HFFc6 (cell line): ENCODE measurements at places on chromosomes 6 and 20. TPM values are rescaled to one million over a fixed set of nuclear protein-coding genes. Genes with fewer than 3 reads are reported as not detected.

GRCh38 chr6:112183271-112183671 lies 71.1 kb downstream of the LAMA4 start:
- no peak for DNase-seq
- H3K27ac ChIP-seq = no peak overlapping the region
- peaks cover 2% of the 10 kb centered on the region; the same call in 1 of the 2 replicates for H3K27me3 ChIP-seq
- H3K36me3 ChIP-seq = peaks cover 15% of the 10 kb centered on the region
- peaks cover 39% of the 10 kb centered on the region for H3K4me1 ChIP-seq
- no peak overlapping the region for H3K4me3 ChIP-seq

The MRPS18B gene
- 50.6 to 58.7 TPM (median 54.1 TPM) in 3 replicates for total RNA-seq

The MUC21 gene
- not detected in 3 replicates for total RNA-seq

DNA sequence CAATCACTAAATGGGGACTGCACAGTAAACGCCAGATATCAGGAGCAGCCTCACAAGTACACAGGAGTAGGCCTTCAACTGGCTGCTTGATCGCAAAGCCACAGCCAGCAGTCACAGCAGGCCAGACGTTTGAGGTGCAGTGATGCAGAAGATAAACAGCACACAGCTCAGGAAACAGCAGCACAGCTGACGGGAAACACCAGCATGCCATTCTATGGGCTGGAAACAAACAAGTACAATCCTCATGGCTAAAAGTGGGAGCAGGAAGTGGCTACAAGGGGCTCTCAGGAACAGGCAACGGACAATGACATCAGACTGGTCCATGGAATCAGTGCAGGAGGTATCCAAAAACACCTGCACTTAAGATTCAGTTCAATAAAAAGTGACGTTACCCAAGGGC lies 111.0 kb downstream of the DTNBP1 start:
- H3K4me1 ChIP-seq = peaks cover 13% of the 10 kb centered on the region
- no peaks in the 10 kb centered on the region for H3K36me3 ChIP-seq
- H3K27me3 ChIP-seq = peaks cover 2% of the 10 kb centered on the region; the same call in 1 of the 2 replicates
- H3K27ac ChIP-seq = no peak overlapping the region
- DNase-seq = no peak

GRCh38 chr6:124977067-124977908 lies 15.1 kb downstream of the RNF217 start:
- H3K4me1 ChIP-seq = peaks cover 60% of the 10 kb centered on the region
- H3K36me3 ChIP-seq = peaks cover 46% of the 10 kb centered on the region
- peak overlapping the region; percentile 61 for H3K27ac ChIP-seq
- no peaks in the 10 kb centered on the region; the same call in 1 of the 2 replicates for H3K27me3 ChIP-seq
- H3K4me3 ChIP-seq = no peak overlapping the region

DNA sequence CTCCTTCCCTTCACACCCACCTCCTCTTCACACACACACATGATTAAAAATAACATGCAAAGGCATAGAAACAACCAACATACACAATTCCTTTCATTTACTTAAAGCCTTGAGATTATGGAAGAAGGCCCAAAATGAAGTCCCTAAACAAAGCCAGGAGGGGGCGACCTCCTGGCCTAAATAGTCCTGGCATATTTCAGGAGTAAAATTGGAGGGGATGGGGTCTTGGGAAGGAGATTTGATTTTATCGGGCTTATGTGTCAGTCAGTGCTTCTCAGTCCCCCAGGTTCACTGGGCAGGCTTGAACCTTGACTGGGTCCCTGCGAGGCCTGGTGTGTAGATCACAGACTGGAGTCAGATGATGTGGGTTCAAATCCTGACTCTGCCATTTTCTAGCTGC lies 266.4 kb downstream of the SAMD5 start:
- no peak overlapping the region for H3K27ac ChIP-seq
- H3K4me1 ChIP-seq = no peaks in the 10 kb centered on the region
- DNase-seq = no peak
- no peak overlapping the region for H3K4me3 ChIP-seq

The LY86 gene
- total RNA-seq = not detected in 3 replicates

- no peaks in the 10 kb centered on the region for H3K36me3 ChIP-seq
- peaks cover 64% of the 10 kb centered on the region for H3K4me1 ChIP-seq
- no peak overlapping the region for H3K4me3 ChIP-seq
- DNase-seq = no peak
These were observed 107.6 kb upstream of the SGK1 start for GRCh38 chr6:134425513-134425912.

DNA sequence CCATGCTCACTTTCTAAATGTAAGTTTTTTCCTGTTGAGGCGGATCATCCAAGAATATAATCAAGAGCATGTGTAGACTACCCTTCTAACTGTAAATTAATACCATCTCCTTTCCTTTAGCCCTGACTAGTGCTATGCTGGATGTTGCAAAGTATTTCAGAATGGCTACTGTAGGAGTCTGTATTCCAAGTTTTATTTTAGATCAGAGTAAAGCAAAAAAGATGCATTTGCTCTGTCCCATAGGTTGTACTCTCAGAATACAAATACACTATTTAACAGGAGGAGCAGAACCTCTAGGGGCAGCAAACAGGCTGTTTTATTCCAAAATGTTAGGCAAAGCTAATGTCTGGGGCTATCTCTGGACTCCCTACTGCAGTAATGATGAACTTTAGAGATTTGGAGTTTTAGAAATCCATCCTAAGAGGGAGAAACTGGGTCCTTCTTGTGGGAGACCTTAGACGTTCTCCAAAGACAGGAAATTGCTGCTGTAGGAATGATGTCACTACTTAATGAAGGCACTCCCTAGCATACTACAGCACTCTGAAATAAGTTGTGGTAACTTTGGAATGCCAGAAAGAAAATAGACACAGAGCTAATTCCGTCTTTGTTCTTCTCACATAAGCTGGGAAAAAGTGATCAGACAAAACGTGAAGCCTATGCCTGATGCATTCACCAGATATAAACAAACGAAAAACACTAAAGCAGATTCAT lies 392.4 kb upstream of the HS3ST5 start:
- H3K36me3 ChIP-seq = no peaks in the 10 kb centered on the region
- H3K4me3 ChIP-seq = no peak overlapping the region
- no peak for DNase-seq
- H3K27me3 ChIP-seq = no peaks in the 10 kb centered on the region
- no peaks in the 10 kb centered on the region for H3K4me1 ChIP-seq

DNA sequence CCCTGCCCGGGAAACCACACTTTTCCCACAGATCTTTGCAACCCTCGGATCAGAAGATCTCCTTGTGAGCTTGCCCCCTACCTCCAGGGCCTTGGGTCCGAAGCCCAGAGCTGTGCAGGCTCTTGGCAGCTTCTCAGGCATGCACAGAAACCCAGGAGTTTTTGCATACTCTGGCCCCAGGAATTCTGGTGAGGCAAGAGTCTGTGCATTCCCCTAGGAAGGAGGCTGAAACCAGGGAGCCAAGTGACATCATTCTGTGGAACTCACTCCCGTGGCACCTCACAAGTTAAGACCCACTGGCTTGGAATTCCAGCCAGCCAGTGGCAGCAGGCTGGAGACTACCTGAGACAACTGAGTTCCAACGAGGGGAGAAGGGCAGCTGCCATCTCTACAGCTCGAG lies 100.1 kb downstream of the TNFRSF21 start:
- no peak overlapping the region for H3K4me3 ChIP-seq
- H3K36me3 ChIP-seq = no peaks in the 10 kb centered on the region
- no peaks in the 10 kb centered on the region for H3K4me1 ChIP-seq

The PTPRA gene
- total RNA-seq = 47.0 to 51.5 TPM (median 48.8 TPM) in 3 replicates

The PPP1R3G gene
- 0.56 to 1.6 TPM (median 0.86 TPM) in 3 replicates for total RNA-seq

The SNAI1 gene
- total RNA-seq = 4.8 to 5.6 TPM (median 5.0 TPM) in 3 replicates

DNA sequence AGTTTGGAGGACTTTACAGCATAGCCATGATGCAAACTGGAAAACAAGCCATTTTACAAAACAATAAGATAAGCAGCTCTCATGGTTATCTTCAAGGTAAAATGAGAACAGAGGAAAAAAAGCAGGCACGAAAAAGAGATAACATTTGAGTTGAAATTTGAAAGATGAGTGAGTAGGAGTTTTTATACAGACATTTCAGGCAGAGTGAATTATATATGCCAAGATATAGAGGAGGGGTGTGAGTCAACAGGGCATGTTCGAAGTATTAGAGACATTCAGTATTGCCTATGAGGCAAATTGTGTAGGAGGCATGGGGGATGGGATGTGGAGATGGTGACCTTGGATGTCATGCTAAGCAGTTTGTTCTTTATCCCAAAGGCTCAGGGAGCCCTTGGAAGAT lies 240.5 kb upstream of the MAN1A1 start:
- no peak overlapping the region for H3K4me3 ChIP-seq
- no peak for DNase-seq
- H3K4me1 ChIP-seq = no peaks in the 10 kb centered on the region
- H3K27me3 ChIP-seq = peaks cover 1% of the 10 kb centered on the region; the same call in 1 of the 2 replicates
- H3K27ac ChIP-seq = no peak overlapping the region
- no peaks in the 10 kb centered on the region for H3K36me3 ChIP-seq

DNA sequence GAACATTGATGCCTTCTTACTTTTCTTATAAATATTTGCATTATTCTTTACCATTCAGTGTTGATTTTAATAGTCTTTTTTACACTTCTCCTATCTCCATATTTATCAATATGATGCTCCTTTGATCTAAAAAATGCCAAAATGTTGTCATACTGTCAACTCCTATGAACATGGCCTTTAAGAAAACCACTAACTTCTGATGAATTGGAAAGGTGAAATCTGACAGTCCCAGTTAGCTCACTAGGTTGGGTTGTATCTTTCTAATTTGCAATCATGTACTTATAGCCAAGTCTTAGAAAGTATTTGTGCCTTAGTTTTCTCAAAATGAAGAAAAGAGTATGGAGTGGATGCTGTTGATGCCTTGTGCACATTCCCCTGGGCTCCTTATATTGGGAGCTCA lies 75.4 kb upstream of the SPACA1 start:
- H3K4me3 ChIP-seq = no peak overlapping the region
- no peaks in the 10 kb centered on the region for H3K4me1 ChIP-seq
- H3K27ac ChIP-seq = no peak overlapping the region
- H3K27me3 ChIP-seq = peaks cover 5% of the 10 kb centered on the region
- no peaks in the 10 kb centered on the region for H3K36me3 ChIP-seq

DNA sequence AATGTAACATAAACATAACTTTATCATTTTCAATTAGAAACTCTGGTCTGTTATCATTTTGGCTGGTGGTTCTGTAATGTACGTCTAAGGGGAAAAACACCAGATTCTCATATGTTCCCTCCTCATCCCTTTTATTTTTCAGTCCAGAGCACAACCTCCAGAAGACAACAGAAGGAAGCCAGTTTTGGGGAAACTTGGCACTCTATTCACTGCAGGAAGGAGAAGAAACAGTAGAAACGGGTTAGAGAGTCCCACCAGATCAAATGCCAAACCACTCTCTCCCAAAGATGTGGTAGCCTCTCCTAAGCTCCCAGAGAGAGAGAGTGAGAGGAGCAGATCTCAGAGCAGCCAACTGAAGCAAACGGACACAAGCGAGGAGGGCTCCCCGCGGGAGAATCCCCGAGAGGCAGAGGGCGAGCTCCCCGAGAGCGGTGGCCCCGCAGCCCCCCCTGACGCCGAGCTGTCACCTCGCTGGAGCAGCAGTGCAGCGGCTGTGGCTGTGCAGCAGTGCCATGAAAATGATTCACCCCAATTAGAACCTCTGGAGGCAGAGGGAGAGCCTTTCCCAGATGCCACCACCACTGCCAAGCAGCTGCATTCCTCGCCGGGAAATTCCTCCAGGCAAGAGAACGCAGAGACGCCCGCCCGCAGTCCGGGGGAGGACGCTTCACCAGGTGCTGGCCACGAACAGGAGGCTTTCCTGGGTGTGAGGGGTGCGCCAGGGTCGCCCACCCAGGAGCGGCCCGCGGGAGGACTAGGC lies 117.8 kb downstream of the RTN4IP1 start:
- H3K27ac ChIP-seq = peak overlapping the region; percentile 62; the same call in 1 of the 2 replicates
- peaks cover 50% of the 10 kb centered on the region for H3K4me1 ChIP-seq
- peaks cover 22% of the 10 kb centered on the region for H3K27me3 ChIP-seq
- H3K36me3 ChIP-seq = no peaks in the 10 kb centered on the region
- peak; percentile 54 for DNase-seq
- H3K4me3 ChIP-seq = peak overlapping the region; percentile 89

The BANF2 gene
- total RNA-seq = not detected in 3 replicates

- no peaks in the 10 kb centered on the region for H3K36me3 ChIP-seq
- H3K4me3 ChIP-seq = no peak overlapping the region
- no peaks in the 10 kb centered on the region; the same call in 1 of the 2 replicates for H3K4me1 ChIP-seq
These were observed 9.5 kb downstream of the FAM209B start for GRCh38 chr20:56542489-56543030.

DNA sequence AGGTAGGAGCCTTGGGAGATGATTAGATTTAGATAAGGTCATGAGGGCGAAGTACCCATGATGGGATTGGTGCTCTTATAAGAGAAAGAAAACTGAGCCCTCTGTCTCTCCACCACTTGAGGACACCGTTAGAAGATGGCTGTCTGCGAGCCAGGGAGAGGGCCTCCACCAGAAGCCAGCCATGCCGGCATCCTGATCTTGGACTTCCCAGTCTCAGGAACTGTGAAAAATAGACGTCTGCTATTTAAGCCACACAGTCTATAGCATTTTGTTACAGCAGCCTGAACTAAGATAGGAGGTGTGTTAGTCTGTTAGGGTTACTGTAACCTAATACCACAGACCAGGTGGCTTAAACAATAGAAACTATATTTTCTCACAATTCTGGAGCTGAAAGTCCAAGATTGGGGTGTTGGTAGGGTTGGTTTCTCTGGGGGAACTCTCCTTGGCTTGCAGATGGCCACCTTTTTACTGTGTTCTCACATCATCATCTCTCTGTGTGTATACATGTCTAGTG lies 38.0 kb upstream of the ADGRF1 start:
- no peak overlapping the region for H3K27ac ChIP-seq
- no peak for DNase-seq
- no peaks in the 10 kb centered on the region for H3K36me3 ChIP-seq
- H3K4me1 ChIP-seq = no peaks in the 10 kb centered on the region; the same call in 1 of the 2 replicates
- no peak overlapping the region for H3K4me3 ChIP-seq
- H3K27me3 ChIP-seq = peaks cover 12% of the 10 kb centered on the region; the same call in 1 of the 2 replicates

- H3K36me3 ChIP-seq = peaks cover 20% of the 10 kb centered on the region
- peak overlapping the region; percentile 92 for H3K4me3 ChIP-seq
- H3K27ac ChIP-seq = peak overlapping the region; percentile 99
- peaks cover 61% of the 10 kb centered on the region for H3K4me1 ChIP-seq
- peaks cover 7% of the 10 kb centered on the region for H3K27me3 ChIP-seq
These were observed 1.5 kb upstream of the HMGN4 start for GRCh38 chr6:26536571-26537159.

DNA sequence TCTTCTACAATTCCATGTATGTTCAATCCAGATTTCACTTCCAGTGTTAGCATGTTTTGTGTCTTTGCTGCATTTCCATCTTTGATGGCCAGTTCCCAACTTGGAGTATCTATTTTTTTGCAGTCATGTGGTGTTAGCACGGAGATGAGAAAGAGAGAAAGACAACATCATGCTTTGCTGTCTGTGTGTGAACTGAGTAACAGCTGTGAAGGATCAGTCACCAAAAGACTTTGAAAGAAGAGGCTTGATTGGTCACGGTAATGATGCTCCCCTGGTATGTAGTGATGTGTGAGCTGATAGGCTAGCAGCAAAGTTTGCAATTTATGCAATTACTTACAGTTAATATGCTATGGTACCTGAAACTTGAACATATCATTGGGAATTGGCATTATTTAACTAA lies 731.3 kb upstream of the NRSN1 start:
- no peak overlapping the region for H3K27ac ChIP-seq
- DNase-seq = no peak
- H3K27me3 ChIP-seq = no peaks in the 10 kb centered on the region
- H3K4me1 ChIP-seq = no peaks in the 10 kb centered on the region
